Fibroblast of skin of back (primary cell): ENCODE measurements at places on chromosomes 11 and 22.
A peak's percentile ranks its signal among the peaks of the same experiment; 100 is the strongest.

- no peak for DNase-seq
These were observed 117.5 kb downstream of the SPATA19 start for GRCh38 chr11:133727774-133728173.

- peak; percentile 50 for DNase-seq
These were observed 8.0 kb upstream of the HTATIP2 start for GRCh38 chr11:20355221-20356219.

- peak; percentile 97 for DNase-seq
These were observed 142.7 kb upstream of the CTSC start for GRCh38 chr11:88480223-88480622.

- no peak for DNase-seq
These were observed 636.8 kb upstream of the CCDC179 start for GRCh38 chr11:23497040-23497439.
